Activated naive CD4-positive, alpha-beta T cell treated with anti-CD3 and anti-CD28 coated beads, Interleukin-2, amount 10 ng/mL, durations not matched to agents 7 days and 5 days (primary cell): ENCODE measurements at places on chromosomes 5 and 9.

- H3K27me3 ChIP-seq: no peaks in the 10 kb centered on the region
- peak overlapping the region; percentile 58 for H3K27ac ChIP-seq
- no peaks in the 10 kb centered on the region for H3K4me1 ChIP-seq
- H3K4me3 ChIP-seq: no peak overlapping the region
- peaks cover 49% of the 10 kb centered on the region for H3K36me3 ChIP-seq
- DNase-seq: no peak
These were observed 163.1 kb downstream of the CDK5RAP2 start for GRCh38 chr9:120416781-120417427.

GRCh38 chr9:77707383-77708063 is 59.4 kb upstream of the GNA14 start:
- peaks cover 3% of the 10 kb centered on the region for H3K4me1 ChIP-seq
- no peak overlapping the region for H3K27ac ChIP-seq
- no peak for DNase-seq
- H3K27me3 ChIP-seq: no peaks in the 10 kb centered on the region
- no peaks in the 10 kb centered on the region for H3K36me3 ChIP-seq

- peaks cover 8% of the 10 kb centered on the region for H3K27me3 ChIP-seq
- no peak overlapping the region for H3K27ac ChIP-seq
- H3K36me3 ChIP-seq: no peaks in the 10 kb centered on the region
These were observed 269.8 kb downstream of the GADD45G start for GRCh38 chr9:89874351-89875321.

DNA sequence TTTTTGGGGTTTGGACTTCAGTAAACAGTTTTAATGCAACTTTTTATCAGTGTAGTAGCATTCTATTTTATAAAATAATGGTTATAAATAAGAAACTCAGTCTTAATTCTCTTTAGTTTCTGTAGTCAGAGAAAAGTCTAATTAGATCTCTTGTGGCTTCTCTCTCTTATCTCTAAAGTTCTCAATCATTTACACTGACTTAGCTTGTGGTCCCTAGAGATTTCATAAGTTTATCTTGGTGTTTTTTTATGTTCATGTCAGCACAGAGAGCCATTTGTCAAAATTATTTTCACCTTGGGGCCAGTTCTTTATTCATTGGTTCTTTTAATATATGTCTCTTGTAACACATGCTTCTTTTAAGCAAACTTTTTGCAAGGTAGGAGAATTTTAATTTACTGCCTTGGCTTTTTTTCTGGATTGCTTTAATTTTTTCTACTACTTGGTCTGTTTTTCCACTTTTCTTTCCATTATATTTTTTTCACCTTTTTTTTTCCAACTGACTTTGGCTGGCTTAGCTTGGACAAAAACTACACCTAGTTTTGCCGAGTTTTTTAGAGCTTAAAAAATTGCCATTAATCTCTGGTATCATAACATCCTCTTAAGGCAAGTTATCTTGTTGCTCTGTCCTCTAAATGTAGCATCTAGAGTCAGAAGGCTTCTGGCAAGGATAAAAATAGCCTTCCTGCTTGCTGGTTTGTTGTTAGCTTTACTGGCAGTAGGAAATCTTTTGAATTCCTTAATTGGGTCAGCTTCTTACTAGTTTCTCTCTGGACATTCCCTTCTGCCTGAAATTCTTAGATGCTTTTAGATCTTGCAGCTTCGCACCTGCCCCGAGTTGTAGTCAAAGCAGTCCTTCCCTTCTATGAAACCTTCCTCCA is 35.3 kb downstream of the CPEB4 start:
- H3K4me3 ChIP-seq: no peak overlapping the region
- peaks cover 3% of the 10 kb centered on the region for H3K4me1 ChIP-seq

DNA sequence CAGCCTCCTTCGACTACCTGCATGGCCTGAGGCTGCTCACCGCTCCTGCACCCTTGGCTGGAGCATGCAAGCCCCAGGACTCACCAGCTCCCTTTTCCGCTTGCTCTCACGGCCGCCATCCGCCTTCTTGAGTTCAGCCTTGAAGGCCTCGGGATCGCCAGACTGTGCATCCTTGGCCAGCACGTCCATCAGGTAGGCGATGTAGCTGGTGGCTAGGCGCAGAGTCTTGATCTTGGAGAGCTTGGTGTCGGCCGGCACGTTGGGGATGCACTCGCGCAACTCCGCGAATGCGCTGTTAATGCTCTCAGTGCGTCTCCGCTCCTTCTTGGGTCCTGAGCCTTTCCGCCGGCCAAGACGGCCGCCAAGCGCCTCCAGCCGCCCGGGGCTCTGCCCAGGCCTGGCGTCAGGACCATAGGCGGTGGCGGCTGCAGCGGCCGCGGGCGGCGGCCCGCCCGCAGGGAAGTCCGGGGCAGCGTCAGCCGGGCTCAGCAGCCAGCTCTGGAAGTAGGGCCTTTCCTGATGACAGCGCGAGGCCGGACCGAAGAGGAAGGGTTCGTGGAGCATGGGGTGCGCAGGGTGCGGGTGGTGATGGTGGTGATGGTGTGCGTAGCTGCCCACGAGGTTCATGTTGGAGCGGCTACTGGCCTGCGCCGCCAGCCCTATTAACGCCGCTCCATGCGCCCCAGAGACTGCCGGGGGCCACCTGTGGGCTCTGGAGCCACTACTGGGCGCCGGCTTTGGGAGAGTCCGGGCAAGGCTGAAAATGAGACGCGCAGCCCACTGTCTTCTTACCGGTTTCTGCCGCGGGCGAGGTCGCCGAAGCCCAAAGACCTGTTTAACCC is 424 bp downstream of the HAND1 start:
- DNase-seq: no peak
- peak overlapping the region; percentile 36 for H3K27ac ChIP-seq
- H3K4me3 ChIP-seq: no peak overlapping the region
- H3K4me1 ChIP-seq: peaks cover 35% of the 10 kb centered on the region
- H3K36me3 ChIP-seq: no peaks in the 10 kb centered on the region
- H3K27me3 ChIP-seq: peaks cover 100% of the 10 kb centered on the region

GRCh38 chr9:136541709-136542108 is 4.1 kb downstream of the NOTCH1 start:
- no peak overlapping the region for H3K27ac ChIP-seq
- peaks cover 71% of the 10 kb centered on the region for H3K4me1 ChIP-seq
- no peak overlapping the region for H3K4me3 ChIP-seq
- no peak for DNase-seq

DNA sequence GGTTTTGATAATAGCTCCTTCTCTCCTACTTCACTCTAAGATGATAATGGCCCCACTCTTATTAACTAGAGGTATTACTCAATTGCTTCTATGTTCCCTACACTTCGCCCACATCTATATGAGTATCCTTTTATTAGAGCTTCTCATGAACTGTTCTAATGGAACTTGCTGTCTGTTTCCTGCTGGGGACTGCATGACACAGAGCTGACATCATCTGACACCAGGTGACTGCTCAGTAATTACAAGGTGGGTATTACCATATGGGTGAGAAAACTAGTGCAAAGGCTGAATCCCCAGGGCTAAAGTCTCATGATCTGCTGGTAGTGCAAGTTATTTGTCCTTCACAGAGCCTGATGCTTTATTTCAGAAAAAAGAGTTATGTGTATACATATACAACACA is 146.2 kb upstream of the PLCXD3 start:
- H3K27me3 ChIP-seq: no peaks in the 10 kb centered on the region
- no peaks in the 10 kb centered on the region for H3K36me3 ChIP-seq
- DNase-seq: no peak
- H3K27ac ChIP-seq: no peak overlapping the region
- H3K4me3 ChIP-seq: no peak overlapping the region
- H3K4me1 ChIP-seq: no peaks in the 10 kb centered on the region

- peaks cover 8% of the 10 kb centered on the region for H3K27me3 ChIP-seq
- H3K4me3 ChIP-seq: no peak overlapping the region
- no peaks in the 10 kb centered on the region for H3K4me1 ChIP-seq
- no peak overlapping the region for H3K27ac ChIP-seq
- H3K36me3 ChIP-seq: peaks cover 2% of the 10 kb centered on the region
- no peak for DNase-seq
These were observed 146.3 kb downstream of the TTC39B start for GRCh38 chr9:15160673-15161072.

GRCh38 chr9:63817622-63818518 is 1467.1 kb downstream of the FOXD4L5 start:
- H3K4me3 ChIP-seq: peak overlapping the region; percentile 65
- peaks cover 40% of the 10 kb centered on the region for H3K27me3 ChIP-seq
- DNase-seq: peak; percentile 73
- H3K4me1 ChIP-seq: peaks cover 17% of the 10 kb centered on the region

DNA sequence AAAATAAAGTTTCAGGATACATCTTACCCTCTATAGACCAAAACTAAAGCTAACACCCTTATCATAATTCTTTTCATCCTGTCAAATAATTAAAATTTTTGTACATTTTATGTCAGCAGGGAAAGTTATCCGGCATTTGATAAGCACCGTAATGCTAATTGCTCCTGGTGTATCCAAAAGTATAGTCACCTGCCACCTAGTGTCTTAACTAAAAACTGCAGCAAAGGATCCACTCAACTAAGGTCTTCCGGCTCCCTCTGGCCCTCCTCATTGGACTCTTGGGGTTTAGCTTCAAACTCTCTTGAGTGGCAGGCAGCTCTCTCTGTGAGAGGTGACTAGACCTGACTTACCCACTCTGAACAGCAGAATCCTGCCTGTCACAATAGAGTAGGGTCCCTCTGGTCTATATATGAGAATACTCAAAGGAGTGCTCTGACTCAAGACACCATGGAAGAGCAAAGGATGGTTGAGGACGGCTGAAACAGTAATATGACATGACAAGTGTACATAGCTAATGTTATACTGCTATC is 60.4 kb upstream of the CAST start:
- H3K27ac ChIP-seq: no peak overlapping the region
- H3K36me3 ChIP-seq: no peaks in the 10 kb centered on the region
- no peak overlapping the region for H3K4me3 ChIP-seq
- H3K4me1 ChIP-seq: no peaks in the 10 kb centered on the region
